ENCODE measurements at places on chromosomes 7 and 10. TPM values are rescaled to one million over a fixed set of nuclear protein-coding genes. Genes with fewer than 3 reads are reported as not detected.

- peaks cover 33% of the 10 kb centered on the region for H3K4me1 ChIP-seq
- no peak overlapping the region for H3K27ac ChIP-seq
- DNase-seq = peak; percentile 61
- H3K27me3 ChIP-seq = no peaks in the 10 kb centered on the region
- H3K36me3 ChIP-seq = no peaks in the 10 kb centered on the region
Observed at GRCh38 chr7:100171087-100171681, 2.8 kb upstream of the GAL3ST4 start.

GRCh38 chr7:29370531-29371314 is 176.1 kb downstream of the CHN2 start:
- no peaks in the 10 kb centered on the region for H3K36me3 ChIP-seq
- no peaks in the 10 kb centered on the region for H3K4me1 ChIP-seq
- H3K4me3 ChIP-seq = no peak overlapping the region
- H3K27ac ChIP-seq = no peak overlapping the region

DNA sequence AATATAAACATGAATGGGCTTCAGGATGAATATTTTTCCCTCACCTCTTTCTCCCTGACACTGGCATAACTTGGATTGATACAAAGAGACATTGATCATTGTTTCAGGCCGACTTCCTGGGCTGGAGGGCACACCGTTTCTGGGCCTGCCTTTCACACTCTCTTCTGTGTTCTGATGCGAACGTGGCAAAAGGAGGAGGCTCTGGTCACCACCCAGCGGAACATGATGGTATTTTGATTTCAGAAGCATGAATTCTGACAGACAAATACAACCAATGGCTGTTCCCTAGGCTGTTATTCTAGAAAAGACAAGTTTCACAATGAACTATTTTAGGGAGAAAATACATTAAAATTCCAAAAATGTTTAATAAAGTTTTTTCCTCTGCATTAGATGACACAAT is 534.5 kb upstream of the MKI67 start:
- no peak for DNase-seq
- H3K36me3 ChIP-seq = no peaks in the 10 kb centered on the region
- H3K27ac ChIP-seq = no peak overlapping the region
- H3K4me1 ChIP-seq = no peaks in the 10 kb centered on the region
- H3K4me3 ChIP-seq = no peak overlapping the region

DNA sequence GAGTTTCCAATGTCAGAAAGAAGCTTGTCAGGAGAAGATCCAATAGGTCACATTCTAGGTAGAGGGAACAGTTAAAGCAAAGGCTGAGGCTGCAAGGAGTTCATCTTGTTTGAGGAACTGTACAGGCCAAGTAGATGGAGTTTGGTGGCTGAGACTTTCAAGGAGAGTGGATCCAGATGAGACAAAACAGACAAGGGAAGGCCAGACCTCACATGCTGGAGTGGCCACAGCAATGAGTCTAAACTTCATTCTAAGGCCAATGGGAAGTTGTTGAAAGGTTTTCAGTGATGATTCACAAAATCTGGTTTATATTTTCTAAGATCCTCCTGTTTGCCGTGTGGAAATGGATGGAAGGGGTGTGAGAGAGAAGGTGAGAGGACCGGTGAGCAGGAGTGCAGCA is 40.0 kb downstream of the EPDR1 start:
- no peak overlapping the region for H3K4me3 ChIP-seq
- H3K4me1 ChIP-seq = no peaks in the 10 kb centered on the region
- no peak overlapping the region for H3K27ac ChIP-seq
- DNase-seq = no peak
- H3K36me3 ChIP-seq = no peaks in the 10 kb centered on the region

DNA sequence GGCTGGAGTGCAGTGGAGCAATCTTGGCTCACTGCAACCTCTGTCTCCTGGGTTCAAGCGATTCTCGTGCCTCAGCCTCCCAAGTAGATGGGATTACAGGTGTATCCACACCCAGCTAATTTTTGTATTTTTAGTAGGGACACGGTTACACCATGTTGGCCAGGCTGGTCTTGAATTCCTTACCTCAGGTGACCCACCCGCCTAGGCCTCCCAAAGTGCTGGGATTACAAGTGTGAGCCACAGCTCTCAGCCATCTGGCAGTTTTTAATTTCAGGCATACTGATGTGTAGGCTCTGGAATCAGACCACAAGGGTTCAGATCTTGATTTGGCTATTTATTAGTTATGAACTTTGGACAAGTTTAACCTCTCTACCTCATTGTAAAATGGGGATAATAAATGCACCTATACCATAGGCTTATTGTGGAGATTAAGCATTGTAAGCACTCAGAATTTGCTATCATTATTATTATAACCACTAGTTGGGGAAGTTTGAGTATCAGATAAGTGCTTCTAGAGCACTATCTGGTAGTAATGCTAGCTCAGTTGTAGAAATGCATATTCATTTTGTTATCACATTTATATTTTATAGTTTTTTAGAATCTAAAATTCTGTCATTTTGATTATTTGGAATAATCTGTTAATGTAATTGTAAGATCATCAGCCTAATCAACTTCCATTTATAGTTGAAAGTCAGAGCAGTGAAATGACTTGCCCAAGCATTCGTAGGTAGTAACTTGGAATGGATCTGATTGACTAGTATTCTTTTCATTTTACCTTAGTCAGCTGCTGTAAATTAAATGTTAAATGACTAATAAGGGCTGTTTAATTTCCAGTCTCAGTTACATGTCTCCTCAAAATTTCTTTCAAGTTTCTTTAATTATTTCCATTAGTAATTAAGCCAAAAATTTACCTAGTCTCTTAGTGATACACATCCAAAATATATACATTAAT is 22.5 kb downstream of the KMT2E start:
- no peaks in the 10 kb centered on the region for H3K27me3 ChIP-seq
- no peak overlapping the region for H3K27ac ChIP-seq
- no peak overlapping the region for H3K4me3 ChIP-seq
- H3K36me3 ChIP-seq = no peaks in the 10 kb centered on the region
- peaks cover 6% of the 10 kb centered on the region for H3K4me1 ChIP-seq

The NOS3 gene
- total RNA-seq = 1.2 TPM

The ASIC3 gene
- 3.4 TPM for total RNA-seq

DNA sequence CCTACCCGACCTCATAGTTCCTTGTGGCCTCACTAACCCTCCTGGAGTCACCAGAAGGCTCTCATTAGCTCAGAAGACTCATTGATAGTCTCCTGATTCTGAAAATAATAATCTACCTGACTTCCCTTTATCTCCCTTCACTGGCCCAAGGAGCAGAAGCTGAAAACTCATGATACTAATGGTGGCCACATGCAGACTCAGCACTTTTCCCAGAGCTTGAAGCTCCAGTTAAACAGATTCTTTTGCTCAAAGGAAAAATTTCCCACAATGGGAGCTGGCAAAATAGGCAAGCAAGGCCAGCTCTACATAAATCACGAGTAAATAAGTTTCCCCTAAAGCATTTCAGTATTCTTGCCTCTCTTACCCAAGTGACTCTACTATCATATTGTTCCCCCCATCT is 8.2 kb downstream of the NAPEPLD start:
- H3K4me3 ChIP-seq = no peak overlapping the region
- H3K4me1 ChIP-seq = no peaks in the 10 kb centered on the region
- no peaks in the 10 kb centered on the region for H3K27me3 ChIP-seq
- no peak for DNase-seq
- H3K36me3 ChIP-seq = no peaks in the 10 kb centered on the region
- H3K27ac ChIP-seq = no peak overlapping the region

DNA sequence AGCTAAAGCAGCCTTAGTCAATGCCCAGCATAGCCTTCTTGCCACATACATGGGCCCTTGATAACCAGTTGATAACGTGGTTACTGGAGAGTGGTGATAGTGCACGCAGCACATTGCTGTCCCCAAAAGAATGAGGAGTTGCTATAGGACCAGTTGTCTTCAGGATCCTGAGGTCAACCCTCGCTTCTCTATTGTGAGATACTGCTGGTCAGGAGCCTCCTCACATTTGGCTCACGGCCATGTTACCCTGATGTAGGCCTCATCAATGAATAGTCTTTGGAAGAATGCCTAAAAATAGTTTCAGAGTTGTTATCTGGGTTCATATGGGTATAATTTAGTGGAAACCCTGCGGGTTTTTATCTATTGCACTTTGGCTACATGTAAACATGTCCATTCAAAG is 230.7 kb downstream of the VTI1A start:
- H3K4me1 ChIP-seq = no peaks in the 10 kb centered on the region
- H3K36me3 ChIP-seq = no peaks in the 10 kb centered on the region
- no peaks in the 10 kb centered on the region for H3K27me3 ChIP-seq

GRCh38 chr10:115001506-115002381 is 63.7 kb downstream of the TRUB1 start:
- H3K4me1 ChIP-seq = no peaks in the 10 kb centered on the region
- no peak for DNase-seq
- H3K27me3 ChIP-seq = no peaks in the 10 kb centered on the region
- peak overlapping the region; percentile 63 for H3K27ac ChIP-seq
- H3K4me3 ChIP-seq = peak overlapping the region; percentile 2

The SERPINE1 gene
- 8.3 TPM for total RNA-seq

DNA sequence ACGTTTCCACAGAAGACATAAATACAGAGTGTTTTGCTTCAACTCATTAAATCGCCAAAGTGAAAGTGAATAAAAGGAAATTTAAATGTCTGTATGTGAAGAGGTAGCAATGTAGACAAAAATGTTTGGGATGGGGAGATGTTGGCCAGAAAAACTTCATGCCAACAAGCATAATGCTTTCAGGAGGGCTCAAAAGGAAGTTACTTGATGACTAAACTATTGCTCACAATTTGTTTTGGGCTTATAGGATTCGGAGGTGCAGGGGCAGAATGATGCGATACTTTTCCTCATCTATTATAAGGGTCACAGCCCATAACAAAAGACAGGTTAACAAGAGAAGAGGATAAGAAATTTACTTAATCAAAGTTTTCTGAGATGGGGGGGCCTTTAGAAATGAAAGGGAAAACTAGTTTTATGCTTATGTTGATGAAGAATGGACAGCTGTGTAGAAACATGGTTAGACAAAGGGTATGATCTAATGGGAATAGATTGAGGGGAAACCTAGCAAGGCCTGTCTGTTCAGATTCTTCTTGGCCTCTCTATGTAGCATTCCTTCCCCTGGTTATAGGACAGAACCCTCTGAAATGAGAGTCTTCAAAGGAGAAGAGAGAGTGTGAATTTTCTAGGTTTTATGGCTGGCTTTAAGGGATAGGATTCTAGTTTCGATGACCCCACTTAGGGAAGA is 898.6 kb downstream of the LRMDA start:
- no peak for DNase-seq
- H3K27me3 ChIP-seq = no peaks in the 10 kb centered on the region
- H3K27ac ChIP-seq = no peak overlapping the region
- H3K36me3 ChIP-seq = no peaks in the 10 kb centered on the region
- H3K4me3 ChIP-seq = no peak overlapping the region

- DNase-seq = no peak
- H3K4me3 ChIP-seq = no peak overlapping the region
- no peaks in the 10 kb centered on the region for H3K27me3 ChIP-seq
- peak overlapping the region; percentile 94 for H3K27ac ChIP-seq
Observed at GRCh38 chr7:150377196-150377595, 1.9 kb upstream of the ZNF775 start.

DNA sequence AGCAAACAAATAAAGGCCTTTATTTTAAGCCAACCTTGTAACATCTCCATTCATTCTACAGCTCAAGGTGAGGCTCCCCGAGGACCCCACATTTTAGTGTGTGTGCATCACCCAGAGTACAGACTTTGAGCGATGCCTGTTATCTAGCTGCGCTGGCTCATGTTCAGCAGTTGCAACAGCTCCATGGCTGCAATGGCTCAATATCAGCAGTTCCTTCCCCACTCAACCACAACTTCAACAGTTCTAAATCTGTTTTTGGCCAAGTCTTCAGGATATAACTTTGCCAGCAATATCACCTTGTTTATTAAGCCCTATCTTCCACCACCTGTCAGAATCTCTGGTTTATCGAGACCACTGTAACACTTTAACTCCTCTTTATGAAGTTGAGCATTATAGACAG is 95.8 kb downstream of the WNT2 start:
- H3K27ac ChIP-seq = no peak overlapping the region
- DNase-seq = no peak
- H3K27me3 ChIP-seq = no peaks in the 10 kb centered on the region
- H3K4me3 ChIP-seq = no peak overlapping the region

The TMEM229A gene
- 10.6 TPM for total RNA-seq

DNA sequence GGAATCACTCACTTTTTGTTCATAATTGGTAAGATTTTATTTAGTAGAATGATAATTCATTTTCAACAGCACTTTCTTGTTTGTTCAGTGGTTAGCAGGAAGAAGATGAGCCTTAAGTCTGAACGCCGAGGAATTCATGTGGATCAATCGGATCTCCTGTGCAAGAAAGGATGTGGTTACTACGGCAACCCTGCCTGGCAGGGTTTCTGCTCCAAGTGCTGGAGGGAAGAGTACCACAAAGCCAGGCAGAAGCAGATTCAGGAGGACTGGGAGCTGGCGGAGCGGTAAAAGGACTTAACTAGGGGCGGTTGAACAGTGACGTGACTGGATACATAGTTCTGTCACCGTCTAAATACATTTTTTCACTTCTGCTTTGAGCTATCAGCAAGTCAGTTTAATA is 31.3 kb downstream of the RABGEF1 start:
- H3K27me3 ChIP-seq = no peaks in the 10 kb centered on the region
- H3K4me3 ChIP-seq = no peak overlapping the region
- peaks cover 43% of the 10 kb centered on the region for H3K36me3 ChIP-seq
- H3K27ac ChIP-seq = no peak overlapping the region
- no peak for DNase-seq

The ABCC2 gene
- 46.2 TPM for total RNA-seq

DNA sequence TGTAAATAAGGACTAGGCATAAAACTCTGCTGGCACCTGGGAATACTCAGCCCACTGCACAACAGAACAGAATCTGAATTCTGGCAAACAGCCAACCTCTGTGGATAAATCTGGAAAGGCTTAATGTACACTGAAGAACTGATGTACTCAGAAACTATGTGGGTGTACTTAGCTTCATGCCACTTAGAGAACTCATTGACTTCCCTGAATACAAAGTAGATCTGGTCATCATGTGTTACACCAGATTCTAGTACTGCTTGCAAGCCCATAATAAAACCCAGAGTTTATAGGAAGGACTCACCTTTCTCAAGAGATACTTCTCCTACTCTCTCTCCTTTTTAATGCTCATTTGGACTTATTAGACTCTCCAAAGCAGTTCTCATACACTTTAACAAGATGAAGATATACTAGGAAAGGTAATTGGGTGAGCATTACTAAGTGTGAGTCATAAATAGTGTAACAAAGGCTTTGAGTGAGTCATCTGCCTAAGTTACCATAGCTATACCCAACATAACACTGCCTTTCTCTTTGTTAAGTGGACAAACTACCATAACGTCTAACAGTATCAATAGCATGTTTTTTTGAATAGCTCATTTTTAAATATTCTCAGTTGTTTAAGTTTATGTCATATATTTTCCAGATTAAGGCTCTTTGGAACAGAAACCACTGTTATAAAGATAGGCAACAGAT is 309.1 kb downstream of the MDFIC start:
- no peak overlapping the region for H3K27ac ChIP-seq
- H3K4me1 ChIP-seq = peaks cover 4% of the 10 kb centered on the region
- H3K4me3 ChIP-seq = no peak overlapping the region
- H3K27me3 ChIP-seq = no peaks in the 10 kb centered on the region
